ENCODE measurements at places on chromosomes 4 and X. TPM values are rescaled to one million over a fixed set of nuclear protein-coding genes. Genes with fewer than 3 reads are reported as not detected.

DNA sequence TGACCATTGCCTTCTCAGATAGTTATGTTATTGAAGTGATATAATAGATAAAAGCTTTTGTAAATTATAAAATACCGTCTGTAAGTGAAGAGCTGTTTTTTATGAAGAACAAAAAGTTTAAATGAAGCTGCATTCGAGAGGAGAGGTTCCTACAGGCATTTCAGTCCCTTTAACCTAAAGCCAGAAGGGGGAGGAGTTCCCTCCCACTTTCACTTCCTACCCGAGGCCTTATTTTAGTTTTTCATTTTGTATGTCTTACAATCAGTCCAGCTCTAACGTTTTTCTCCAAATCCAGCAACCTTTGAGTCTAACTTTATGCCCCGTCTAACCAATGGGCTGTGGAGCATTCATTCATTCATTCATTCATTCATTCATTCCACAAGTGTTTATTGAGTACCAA lies 16.5 kb upstream of the SOX3 start:
- no peak for DNase-seq

GRCh38 chrX:44484607-44485146 lies 58.0 kb downstream of the FUNDC1 start:
- DNase-seq: no peak

GRCh38 chr4:70402762-70403161 lies 5.0 kb downstream of the OPRPN start:
- DNase-seq: no peak

DNA sequence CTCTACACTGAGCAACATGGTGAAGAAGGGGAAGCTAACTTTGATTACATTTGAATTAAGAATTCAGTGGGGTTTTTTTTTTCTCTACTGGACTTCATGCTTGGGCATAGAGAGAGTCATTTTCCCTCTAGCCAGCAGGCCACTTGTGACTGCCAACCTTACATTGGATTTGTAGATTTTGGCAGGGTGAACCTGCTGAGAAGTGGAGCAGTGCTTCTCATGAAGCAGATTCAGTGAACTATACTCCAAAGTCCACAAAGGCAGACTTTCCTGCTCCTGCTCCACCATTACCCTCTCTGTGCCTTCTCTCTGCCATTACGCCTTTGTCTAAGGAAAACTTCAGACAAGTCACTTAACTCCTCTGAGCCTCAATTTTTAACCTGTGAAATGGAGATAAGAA lies 69.9 kb downstream of the PAK3 start:
- no peak for DNase-seq

- DNase-seq: no peak
Measured at GRCh38 chr4:33494150-33494549, 2750.2 kb downstream of the ARAP2 start.

- DNase-seq: no peak
Measured at GRCh38 chr4:123893011-123893981, 496.7 kb downstream of the SPRY1 start.

DNA sequence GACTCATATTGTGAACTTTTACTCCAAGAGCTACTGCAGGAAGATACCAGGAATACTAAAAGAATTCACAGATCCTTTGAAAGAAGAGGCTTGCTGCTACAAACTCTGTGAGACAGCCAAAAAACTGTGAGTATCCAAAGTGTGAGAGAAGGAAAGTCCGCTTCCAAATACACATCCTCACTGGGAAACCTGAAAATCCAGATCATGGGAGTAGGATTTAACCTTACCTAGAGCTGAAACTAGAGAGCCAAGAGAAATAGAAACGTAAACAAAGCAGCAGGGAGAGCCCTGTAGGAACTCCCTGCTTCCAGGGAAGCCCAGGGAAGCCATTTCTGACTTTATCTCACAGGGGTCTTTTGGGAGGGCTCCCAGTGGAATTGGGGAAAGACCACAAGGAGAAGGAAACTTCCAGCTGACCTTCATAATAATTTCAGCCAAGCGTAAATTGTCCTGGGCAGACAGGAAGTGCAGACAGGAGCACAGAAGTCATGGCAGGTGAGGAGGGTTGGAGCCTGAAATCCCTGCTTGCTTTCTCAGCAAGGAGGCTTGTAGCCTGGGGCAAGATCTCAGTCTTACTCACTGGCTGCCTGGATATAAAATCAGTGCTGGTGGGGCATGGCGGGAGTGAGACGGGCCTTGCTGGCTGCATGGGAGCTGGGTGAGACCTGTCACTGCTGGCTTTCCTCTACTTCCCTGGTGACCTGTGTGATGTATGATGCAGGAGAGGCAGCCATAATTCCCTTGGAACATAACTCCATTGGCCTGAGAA lies 26.2 kb upstream of the NFKB1 start:
- DNase-seq: no peak

DNA sequence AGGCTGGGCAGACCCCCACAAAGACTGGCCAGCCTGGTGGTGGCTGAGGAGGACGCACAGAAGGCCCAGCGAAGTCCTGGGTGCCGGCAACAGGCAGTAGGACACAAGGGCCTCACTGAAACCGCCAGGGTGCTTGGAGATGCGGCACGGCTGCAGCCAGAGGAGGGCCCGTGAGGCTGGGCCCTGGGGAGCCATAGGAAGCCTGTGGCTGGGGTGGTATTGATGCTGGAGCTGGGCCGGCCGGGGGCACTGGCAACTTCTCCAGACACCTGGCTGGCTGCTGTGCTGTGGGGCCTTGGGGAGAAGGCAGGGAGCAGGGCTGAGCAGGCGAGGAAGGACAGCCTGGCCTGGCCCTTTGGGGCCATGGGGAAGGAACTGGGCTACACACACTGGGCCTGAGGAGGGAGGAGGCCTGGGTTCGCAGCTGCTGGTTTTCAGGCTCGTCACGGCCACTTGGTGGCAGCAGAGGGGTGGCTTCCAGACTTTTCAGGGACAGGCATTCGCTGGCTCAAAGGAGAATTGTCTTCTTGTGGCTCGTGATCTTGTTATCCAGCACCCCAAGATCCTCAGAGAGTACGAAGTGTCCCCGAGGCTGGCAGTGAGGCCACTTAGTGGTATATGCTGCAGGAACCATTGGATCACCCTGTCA lies 37.2 kb downstream of the ATP2B3 start:
- DNase-seq: no peak

GRCh38 chrX:9919632-9920172 lies 47.5 kb upstream of the CLDN34 start:
- no peak for DNase-seq

DNA sequence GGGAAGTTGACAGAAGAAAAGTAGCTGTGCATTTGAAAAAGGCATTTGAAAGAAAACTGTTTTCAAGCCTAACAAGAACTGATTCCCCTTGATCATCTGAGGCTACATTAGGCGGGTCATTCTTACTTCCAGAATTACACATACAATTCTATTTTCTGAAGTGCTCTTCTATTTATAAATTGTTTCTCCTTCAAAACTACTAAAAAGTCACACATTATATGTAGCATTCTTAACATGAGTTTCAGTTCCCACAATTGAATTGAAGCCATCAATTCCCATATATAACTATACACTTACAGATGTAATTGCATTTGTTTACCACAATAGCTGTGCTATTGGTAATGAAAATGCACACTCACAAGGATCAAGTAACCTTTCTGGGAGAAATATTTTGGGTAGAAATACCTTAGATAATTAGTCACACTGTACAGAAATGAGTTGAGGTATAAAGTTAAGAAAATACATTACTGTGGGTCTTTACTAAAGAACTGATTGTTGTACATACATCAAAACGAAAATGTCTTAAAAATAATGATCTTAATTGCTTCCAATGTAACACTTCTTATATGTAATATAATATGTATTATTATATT lies 1688.0 kb upstream of the AGA start:
- DNase-seq: no peak

GRCh38 chr4:117900832-117901231 lies 133.5 kb upstream of the NDST3 start:
- DNase-seq: no peak

DNA sequence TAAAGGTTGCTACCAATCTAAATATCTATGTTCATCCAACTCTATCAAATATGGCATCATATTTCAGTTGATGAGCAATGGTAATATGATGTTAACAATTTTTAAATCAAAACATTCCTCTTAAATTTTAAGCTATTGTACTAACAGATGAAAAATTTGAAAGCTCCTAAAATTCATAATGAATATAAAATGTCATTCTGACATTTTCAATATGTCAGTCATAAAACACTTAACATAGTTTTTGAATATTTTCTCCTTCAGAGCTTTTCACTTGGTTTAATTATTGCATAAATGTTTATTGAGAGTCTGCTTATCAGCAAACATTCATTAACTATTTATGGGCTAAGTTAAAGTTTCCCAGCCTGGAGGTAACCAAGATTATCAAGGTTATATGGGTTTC lies 11.8 kb downstream of the ARSJ start:
- no peak for DNase-seq

DNA sequence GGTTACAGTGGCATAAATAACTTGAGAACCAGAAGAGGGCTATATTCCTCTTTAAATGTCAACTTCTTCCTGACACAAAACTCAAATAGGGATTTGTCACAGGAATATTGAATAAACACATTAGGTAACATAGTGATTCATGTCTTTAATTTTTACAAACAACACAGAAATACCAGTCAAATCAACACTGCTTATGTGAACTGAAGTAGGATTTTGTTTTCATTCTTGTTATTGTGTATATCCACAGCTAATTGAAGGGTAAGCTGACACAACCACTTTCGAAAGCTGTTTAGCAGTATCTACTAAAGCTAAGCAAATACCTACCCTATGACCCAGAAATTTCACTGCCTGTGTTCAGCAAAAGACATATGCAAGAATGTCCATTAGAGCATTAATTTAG lies 120.4 kb upstream of the EOLA2 start:
- no peak for DNase-seq

DNA sequence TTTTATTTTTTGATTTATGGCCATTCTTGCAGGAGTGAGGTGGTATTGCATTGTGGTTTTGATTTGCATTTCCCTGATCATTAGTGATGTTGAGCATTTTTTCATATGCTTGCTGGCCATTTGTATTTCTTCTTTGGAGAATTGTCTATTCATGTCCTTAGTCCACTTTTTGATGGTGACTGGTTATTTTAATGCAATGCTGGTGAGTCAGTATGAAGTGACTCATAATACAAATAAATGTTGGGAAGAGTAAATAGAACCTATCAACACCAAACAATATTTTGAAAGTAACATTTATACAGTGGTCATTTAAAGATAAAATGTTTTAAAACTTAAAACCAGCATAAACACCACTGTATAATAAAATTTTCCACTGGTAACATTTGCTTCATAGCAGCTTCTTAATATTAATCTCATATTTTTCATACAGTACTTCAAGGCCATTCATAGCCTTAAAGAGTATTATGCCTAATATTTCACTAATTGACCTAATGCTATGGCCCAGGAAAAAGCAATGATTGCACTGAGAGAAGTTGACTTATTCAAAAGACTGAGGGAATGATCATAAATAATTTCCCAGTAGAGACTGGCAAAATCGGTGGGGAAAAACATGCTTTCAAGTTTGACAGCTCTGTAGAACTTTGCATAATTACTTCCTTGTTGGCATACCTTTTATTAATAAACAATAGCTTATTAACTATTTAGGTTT lies 33.9 kb downstream of the CASK start:
- DNase-seq: no peak

GRCh38 chrX:30261012-30261411 lies 14.1 kb downstream of the MAGEB1 start:
- no peak for DNase-seq

GRCh38 chr4:108171339-108172230 lies 2.9 kb upstream of the LEF1 start:
- DNase-seq: peak; percentile 70

- no peak for DNase-seq
Measured at GRCh38 chr4:14879683-14880082, 122.6 kb upstream of the CPEB2 start.

- no peak for DNase-seq
Measured at GRCh38 chr4:7021930-7022664, 21.1 kb upstream of the TADA2B start.

DNA sequence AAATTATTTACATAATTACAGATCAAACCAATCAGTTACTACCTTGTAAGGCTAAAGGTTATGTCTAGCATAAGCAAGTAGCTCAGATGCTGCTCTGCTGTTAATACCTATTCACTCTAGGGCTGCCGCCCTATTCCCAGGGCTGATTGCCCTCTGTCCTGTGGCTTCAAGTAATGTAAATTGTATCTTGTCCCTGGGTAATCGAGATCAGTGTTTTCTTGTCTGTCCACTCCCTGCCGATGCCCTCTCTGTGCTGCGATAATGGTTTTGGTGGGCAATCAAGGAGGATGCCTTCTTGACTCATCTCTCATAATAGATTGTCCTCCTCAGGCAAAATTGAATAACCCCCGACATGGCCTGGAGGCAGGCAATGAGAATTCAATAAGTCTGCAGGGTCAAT lies 641.0 kb upstream of the PITX2 start:
- DNase-seq: no peak

DNA sequence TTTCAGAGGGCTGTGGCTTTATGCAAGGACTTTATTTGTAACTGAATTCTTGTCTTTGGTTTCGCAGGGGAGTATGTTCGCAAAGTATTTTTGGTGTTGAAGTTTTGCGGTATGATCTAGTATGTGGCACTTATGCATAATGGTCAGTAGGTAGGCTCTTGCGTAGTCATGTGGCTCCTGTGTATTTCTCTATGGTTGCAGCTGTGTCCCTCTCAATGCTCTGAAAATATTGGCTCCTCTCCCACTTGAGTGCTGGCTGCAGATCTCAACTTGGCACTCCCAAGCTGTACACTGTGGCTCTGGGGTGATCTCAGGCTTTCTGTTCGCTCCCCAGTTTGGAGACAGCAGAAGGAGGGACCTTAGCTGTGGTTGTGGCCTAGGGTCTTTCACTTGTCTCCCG lies 24.8 kb downstream of the ARMCX5 start:
- DNase-seq: no peak

The NELFA gene
- total RNA-seq: 44.8 TPM

The IL13RA1 gene
- 21.6 TPM for total RNA-seq

The KLHL4 gene
- total RNA-seq: 4.5 TPM

The DCLK2 gene
- total RNA-seq: 24.9 TPM

The MAGEC2 gene
- not detected for total RNA-seq
